CD4-positive, alpha-beta T cell treated with Interleukin-17A for 1 hour (primary cell): ENCODE measurements at places on chromosomes 6 and 20.

DNA sequence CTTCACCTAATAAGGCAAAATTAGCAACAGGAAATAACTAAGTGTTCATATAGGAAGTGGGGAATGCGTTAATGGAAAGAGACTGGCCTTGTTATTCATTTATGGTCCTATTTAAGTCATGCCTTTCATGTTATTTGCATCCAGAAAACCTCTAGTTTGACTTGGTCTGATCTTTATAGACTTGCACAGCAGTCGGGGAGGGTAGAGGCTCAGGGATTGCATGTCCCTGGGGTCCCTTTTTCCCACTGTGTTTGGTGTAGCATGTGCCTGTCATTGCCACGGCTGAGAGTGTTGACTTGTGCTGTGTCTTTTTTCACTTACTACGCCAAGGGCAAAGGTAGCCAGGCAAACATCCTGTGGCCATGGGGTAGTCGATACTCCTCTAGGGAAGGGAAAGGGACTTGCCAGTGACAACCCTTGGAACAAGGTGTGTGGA, 105.4 kb upstream of the RIN2 start:
- no peak for DNase-seq

GRCh38 chr6:102660303-102660702, 1266.8 kb downstream of the GRIK2 start:
- DNase-seq: no peak

DNA sequence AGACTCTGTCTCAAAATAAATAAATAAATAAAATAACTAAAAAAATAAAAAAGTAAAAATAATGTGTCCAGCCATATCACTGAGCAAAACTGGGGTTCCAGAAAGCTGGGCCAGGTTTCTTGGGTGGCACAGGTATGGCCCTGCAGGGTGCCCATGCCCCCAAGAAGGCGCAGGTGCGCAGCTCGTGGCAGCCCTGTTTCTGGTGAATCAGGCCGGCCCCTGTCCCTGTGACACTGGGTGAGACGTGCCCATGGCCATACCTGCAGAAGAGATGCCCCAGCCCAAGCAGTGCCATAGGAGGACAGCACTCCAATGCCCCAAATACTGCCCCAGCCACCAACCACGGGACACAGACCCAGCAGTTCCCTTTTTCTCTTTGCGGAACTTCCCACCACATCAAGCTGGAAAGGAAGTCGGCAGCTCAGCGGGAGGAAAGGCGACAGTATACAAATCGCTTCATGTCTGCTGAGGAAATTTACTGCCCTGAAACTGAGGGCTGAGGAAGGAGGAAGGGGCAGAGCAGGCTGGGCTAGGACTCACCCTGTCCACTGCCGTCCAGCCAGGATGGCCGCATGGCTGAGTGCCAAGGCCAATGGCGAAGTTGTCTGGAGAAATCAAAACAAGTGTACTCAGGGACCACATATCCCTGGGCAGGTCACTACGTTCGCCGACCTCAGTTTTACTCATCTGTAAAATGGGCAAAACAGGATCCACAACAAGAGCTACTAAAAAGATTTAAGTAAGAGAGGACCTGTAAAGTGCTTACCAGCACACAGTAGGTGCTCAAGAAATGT, 55.4 kb downstream of the PREX1 start:
- no peak for DNase-seq

DNA sequence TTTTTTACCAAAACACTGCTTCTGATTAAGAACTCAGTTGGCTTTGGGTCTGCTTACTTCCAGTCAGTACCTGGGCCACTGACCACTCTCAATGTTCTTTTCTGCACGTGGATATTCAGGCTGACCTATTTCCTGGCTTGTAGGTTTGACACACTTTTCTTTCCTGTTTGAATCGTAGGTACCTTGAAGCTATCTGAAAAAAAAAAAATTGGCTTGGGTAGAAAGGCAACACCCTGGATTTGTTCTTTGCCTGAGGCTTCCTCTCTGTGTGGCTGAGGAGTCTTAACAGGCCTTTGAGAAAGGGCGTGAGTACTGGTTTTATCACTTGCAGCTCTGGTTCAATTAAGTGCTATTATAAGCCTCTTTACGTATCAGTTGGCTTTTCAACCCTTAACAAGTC, 60.6 kb upstream of the IL20RA start:
- DNase-seq: peak; percentile 18

DNA sequence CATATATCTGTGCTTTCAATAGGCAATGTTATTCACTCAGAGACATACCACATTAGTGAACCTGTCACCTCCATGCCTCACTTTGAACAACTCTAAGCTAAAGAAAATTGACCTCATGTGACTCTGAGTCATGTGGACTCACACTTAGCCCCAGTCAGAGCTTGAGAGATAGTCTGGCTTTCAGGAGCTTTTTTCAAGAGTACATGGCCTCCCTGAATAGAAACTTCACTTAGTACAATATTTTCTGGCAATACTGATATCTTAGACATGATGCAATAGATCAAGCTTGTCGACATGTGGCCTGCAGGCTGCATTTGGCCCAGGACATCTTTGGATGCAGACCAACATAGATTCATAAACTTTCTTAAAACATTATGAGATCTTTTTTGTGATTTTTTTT, 8.5 kb downstream of the SPTLC3 start:
- DNase-seq: no peak

- no peak for DNase-seq
Measured at GRCh38 chr6:66538551-66539135, 831.6 kb upstream of the EYS start.
